ENCODE measurements at places on chromosomes 12 and 14.

DNA sequence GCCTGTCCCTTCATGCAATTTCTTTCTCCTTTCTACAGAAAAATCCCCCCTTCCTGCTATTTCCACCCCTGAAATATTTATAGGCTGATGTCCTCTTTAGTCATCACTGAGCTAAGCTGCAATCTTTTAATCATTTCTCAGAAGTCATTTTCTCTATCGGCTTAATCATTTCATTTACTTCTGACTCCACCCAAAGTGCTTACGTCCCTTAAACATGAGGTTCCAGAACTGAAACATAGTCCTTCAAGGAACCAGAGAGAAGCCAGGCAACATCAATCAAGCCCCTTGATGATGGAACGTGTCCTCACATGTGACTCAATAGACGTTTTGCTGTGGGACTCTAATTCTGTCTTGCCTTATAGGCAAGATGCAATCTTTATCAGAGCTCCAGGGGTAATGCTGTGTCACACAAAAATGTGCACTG lies 148.7 kb upstream of the KRR1 start:
- no peak for DNase-seq

DNA sequence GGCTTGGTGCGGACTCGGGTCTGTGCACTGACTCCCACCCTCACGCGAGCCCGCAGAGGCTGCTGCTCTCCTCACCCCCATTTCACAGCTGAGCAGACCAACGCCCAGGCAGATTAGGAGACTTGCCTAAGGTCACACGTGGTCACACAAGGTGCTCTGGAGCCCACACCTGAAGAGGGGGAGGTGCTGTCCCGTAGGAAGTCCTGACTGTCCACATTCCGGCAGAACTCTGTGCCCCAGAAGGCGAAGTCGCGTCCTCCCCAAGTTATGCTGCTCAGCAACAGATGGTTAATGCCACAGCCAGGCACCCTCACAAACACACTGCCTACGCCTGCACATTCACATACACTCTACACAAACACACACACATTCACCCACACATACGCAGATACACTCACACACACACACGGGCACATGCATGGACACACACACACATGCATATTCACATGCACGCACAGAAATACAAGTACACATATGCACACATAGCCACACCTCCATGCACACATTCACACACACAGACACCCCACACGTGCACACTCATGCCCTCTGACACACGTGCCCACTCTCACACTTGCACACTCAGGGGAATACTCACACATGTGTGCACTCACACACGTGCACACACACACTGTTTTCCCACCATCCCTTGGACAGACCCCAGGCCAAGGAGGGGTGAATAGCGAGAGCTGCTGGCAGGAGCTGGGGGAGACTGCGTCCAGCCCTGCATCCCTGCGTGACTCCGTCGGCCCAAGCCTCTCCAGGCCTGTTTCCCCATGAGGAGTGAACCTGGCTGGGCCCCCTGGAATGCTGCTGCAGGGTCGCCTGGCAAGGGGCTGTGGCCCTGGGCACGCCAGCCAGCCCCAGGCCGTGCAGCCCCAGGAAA lies 4.1 kb downstream of the C14orf180 start:
- DNase-seq, result no peak

DNA sequence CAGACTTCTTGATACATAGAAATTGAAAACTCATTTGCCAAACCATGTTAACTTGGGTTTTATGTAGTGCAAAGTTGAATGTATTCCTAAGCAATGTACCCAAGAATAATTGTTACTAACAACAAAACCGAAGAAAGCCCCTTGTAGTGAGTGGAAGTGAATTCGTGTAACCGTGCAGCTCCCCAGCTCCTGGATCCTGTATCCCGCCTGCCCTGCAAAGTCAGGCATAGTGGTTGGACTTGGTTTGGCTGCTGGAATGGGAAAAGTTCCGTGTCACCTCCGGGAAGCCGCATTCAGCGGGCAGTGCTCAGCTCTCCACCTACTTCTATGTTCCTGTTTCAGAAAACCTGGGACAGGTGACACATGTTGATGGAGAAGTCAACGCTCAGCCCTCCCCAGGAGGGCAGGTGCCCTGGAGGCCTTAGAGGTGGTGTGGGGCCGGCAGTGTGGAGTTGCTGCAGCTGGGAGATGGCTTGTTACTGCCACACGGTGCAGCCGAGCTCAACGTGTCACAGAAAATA lies 29.2 kb upstream of the C14orf180 start:
- no peak for DNase-seq

GRCh38 chr12:120489018-120489417 lies 6.9 kb upstream of the DYNLL1 start:
- DNase-seq, result no peak
